ENCODE measurements at places on chromosomes 2 and 18.

DNA sequence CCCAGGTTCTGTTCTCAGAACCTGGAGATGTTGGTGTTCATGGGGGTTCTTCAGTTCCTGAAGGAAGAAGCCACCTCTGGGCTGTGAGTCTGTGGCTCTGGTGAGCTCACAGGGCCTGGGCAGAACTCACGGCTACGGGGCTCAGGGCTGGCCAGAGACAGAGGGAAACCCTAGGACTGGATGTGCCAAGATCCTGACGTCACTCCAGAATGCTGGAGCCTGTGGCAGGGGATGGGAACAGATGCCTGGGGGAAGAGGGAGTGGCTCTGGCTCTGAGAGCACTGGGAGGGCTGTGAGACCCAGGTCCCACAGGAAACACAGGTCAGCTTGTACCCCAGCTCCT lies at the start of gene OTOF:
Gene OTOF (minus strand): TSS at position 214 of the 343 bp plus-strand sequence.
- no peak for DNase-seq

GRCh38 chr18:76697441-76697901 lies 124.9 kb upstream of the ZNF236 start:
- DNase-seq: no peak

DNA sequence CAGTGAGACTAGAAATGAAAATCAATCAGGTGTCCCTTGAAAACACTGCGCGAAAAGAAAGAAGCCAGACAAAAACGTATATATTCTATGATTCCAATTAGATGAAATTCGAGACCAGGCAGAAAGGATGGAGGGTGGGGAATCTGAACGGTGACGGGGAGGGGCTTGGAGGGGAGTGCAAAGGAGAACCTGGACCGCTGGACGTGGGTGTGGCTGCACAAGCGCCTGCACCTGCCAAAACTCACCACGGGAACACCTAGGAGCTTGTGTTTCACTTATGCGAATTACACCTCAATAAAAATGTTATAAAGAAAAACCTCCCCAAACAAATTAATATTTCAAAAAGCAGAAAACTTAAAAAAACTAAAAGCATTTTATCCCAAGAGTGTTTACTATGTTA lies 21.9 kb downstream of the THAP4 start:
- no peak for DNase-seq

GRCh38 chr18:74353169-74353775 lies 37.6 kb downstream of the C18orf63 start:
- peak; percentile 60 for DNase-seq

- no peak for DNase-seq
Observed at GRCh38 chr18:7733642-7734041, 166.5 kb downstream of the PTPRM start.

- DNase-seq: no peak
Observed at GRCh38 chr2:119679846-119680245, 845 bp downstream of the TMEM177 start.

GRCh38 chr18:45793264-45793965 lies 32.1 kb upstream of the SIGLEC15 start:
- no peak for DNase-seq

- DNase-seq: no peak
Observed at GRCh38 chr18:3520230-3521085, 70.5 kb downstream of the TGIF1 start.

DNA sequence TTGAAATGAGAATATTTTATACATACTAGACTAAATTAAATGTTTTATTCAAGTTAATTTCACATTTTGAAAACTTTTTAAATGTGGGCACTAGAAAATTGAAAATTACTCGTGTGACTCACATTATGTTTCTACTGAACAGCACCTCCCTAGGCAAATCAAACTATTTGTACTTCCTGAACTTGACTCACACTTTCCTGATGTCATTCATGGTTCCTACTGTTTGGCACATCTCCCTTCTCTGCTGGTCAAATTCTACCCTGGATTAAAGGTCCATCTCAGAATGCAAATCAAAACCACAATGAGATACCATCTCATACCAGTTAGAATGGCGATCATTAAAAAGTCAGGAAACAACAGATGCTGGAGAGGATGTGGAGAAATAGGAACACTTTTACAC lies 16.7 kb downstream of the LHCGR start:
- no peak for DNase-seq

DNA sequence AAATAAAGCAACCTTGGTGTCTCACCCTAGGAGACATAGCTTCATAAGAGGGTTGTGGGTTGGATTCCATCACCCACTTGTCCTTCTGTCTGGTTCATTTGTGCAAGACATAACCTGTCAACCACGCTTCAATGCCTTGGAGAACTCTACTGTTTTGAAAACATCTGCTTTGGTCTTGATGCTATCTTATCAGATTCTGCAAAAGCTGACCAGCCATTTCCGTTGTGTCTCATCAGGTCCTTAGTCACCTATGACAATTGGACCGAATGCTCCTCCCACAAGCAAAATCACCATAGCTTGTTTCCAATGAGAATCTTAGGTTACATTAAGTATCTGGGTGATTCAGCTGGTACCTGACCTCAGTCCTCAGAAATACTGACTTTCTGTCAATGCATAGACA lies 35.4 kb downstream of the STAT4 start:
- peak; percentile 70 for DNase-seq

GRCh38 chr18:57784034-57784800 lies 18.9 kb downstream of the ATP8B1 start:
- no peak for DNase-seq

DNA sequence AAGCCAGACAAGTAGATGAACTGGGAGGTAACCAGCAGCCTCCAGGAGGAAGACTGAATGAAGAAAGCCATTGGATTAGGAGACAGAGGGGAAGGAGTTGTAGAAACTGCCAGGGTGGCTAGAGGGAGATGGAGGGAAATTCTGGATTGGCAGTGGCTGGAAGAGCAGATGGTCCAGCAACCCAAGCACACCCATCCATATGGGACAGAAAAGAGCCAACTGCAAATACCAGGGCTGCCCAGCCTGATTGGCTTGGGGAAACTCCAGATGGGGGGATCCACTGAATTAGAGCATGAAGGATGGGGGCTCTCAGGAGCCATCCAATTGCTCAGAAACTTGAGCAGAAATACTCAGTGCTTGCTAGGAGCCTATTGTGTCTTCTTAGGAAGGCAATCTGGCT lies 173.5 kb upstream of the EPB41L3 start:
- DNase-seq: no peak

DNA sequence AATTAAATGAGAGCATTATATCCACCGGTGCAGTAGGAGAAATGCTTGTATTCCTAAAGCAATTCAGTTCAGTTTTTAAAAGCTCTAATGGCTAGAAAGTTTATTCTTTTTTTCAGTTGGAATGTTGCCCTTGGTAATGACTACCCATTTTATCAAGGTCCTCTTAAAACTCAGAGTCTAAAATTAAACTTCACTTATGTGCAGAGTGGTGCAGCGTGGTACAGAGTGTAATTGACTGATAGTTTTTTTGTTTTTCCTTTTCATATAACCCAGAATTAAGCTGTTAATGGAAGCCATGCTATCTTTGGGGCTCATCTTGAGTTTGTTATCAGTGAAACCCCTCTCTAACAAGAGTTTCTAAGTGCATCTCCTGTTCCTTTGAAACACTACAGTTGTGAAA lies 21.4 kb downstream of the NCOA1 start:
- DNase-seq: no peak

DNA sequence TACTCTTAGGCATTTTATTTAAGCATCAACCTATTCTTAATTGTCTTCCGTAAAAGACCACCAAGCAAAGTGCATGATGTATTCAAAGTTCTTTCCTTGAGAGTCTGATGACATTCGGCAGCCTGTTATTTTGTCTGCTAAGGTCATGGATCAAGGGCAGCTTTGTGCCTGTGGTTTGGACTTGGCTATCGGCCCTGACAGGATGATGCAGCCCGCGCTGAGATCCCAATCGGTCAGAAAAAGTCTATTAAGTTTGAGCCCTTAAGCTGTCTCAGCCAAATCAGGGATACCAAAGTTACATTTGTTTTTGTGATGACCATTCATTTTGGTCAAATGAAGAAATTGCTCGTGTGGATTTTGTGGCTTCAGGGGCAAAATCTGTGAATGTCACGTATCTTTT lies 718.9 kb upstream of the FANCL start:
- DNase-seq: no peak

- DNase-seq: no peak
Observed at GRCh38 chr2:134078354-134078753, 175.5 kb upstream of the MGAT5 start.

DNA sequence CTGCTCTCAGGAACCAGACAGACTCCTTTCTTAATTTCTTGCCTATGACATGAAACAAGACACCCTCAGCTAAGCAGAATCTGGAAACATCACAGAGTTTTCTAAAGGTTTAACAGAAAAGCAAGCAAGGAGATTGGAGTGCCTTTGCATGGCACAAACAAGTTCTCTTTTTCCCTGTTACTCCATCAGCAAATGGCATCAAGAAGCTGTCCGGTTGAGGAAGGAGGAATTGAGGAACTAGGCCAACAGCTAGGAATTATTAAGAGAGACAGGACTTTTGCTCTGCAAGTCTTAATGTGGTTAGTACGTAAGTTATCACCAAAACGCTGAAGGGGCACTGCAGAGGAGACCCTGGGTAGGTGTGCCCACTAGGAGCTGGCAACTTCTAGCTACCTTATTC lies 53.2 kb downstream of the NEB start:
- DNase-seq: no peak

- DNase-seq: no peak
Observed at GRCh38 chr2:47779426-47779790, 3.5 kb upstream of the MSH6 start.

- no peak for DNase-seq
Observed at GRCh38 chr18:8842506-8842905, 137.2 kb downstream of the MTCL1 start.

- DNase-seq: no peak
Observed at GRCh38 chr2:138771534-138771933, 8.7 kb downstream of the NXPH2 start.

- DNase-seq: no peak
Observed at GRCh38 chr2:152419944-152420343, 85.0 kb downstream of the FMNL2 start.

DNA sequence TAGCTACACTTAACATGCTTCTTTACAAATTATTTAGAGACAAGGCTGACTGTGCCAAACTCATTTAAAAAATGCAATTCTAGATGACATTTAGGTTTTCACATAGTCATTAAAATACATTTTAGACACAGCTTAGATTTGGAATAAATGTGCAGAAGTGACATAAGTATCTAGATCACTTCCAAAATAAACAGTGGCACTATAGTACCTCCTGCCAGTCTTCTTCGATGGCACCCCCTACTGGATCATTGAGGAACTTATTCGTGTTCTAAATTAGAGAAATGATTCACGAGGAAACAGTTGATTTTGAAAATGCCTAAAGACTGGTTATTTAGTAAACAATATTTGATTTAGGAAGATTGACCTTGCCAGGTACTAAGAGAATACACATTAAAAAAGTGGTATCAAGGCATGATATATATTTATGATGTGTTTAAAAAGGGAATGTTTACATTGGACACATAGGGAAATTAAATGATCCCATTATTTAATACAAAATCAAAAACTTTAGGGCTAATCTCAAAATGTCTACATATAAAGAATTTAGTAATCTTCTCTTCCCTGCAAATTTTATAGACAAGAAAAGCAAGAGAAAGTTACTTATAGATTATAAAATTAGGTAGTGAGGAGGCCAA lies 323.9 kb downstream of the XIRP2 start:
- no peak for DNase-seq

DNA sequence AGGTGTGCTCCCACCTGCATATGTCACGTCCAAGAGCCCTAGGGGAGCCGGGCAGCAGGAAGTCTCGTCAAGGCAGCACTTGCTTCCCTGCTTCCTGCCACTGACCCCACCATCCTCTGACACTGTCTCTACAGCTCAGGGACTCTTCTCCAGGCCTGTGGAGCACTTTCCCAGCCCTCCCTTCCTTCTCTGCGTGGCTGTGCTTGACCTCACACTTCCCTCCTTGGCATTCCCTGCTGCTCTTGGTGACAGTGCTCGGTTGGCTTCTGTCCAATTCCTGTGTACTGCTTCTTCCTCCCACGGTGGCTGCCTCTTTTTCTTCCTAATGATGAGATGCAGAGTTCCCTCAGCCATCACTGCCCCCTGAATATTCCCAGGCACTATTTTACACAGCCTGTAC lies 2.8 kb downstream of the CIDEA start:
- DNase-seq: no peak

DNA sequence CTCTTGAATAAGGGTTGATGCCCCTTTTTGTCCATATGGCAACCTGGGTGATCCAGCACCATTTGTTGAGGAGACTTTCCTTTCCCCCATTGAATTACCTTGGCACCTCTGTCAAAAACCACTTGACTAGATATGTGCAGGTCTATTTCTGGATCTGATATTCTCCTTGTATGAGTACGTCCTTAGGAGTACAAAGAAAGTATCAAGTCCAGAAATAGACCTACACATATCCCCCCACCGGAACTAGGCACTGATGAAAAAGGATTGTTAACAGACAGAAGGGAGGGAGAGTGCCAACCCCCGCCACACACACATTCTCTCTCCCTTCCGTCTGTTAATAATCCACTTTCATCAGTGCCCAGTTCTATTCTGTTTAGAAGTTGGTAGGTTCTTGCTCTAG lies 225.0 kb downstream of the TMEM163 start:
- no peak for DNase-seq

DNA sequence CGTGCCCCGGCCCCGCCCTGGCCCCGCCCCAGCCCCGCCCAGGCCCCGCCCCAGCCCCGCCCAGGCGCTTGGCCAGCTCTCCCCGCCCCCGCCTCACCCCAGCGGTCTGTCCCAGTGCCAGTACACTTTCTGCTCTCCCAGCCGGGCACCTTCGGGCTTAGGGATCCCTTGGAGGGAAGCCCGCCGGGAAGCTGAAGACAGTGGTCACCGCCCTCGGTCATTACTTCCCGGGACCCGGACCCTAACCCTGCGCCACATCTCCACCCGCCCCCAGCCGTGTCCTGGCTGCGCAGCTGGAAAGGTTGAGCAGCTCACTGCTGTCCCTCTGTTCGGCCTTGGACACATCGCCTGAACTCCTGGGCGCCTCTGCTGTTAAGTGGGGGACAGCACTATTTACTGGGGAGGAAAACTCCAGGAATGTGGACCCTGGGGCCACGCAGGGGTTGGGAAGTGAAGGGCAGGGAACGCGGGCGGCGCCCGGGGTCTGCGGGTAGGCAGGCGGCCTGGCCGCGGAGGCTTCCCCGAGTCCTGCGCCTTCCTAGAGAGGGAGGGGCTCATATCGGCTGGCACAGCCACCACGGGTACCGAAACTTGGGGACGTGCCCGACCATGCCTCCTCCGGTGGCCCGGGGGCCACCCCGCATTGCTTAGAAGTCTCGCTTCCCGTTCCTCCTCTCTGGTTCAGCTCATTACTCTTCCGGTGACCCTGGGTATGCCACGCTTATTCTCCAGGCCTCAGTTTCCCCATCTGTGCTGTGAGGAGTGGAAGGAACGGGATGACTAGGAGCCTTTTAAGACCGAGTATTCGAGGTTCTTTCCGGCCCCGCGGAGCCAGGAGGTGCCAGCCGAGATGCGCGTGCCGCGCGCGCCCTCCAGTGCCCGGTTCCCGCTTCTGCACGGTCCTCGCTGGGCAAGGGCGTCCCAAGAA lies 121.0 kb downstream of the GYPC start:
- peak; percentile 74 for DNase-seq

- peak; percentile 91 for DNase-seq
Observed at GRCh38 chr2:237085248-237086221, at the start of gene COPS8. Gene COPS8 (plus strand): TSS chr2:237085889. CDS start chr2:237085965, 76 bp downstream.
